Fibroblast of gingiva (primary cell): ENCODE measurements at places on chromosomes 5 and 9.
A peak's percentile ranks its signal among the peaks of the same experiment; 100 is the strongest.

DNA sequence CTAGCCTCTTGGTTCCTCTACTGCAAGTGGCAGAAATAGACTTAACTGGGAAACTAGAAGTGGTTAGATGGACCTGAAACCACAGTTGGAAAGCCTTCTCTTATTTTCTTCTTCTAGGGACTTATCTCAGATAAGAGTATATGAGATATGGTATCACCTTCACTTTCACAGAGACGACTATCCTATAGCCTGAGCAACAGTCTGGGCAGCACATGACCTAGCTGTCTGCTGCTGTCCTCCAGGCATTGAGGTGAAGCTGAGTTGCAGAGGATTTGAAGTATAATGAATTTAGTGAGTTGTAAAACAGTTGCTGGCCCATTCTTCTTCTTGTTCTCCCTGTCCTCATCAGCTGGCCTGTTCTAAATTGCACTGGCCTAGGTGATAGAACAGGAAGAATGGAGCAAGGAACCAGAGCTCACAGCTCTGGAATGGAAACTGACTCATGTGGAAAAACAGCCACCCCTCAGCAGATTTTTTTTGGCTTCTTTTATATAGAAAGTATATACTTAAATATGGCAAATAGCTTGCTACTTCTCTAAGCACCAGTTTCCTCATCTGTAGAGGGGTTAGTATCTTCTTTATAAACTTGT, 27.8 kb downstream of the RECK start:
- peak; percentile 3 for DNase-seq

- DNase-seq = no peak
These were observed at the start of gene BSPRY for GRCh38 chr9:113349445-113350094. TSS of gene BSPRY (plus strand) at chr9:113349541. CDS start at chr9:113349580, 39 bp downstream.

- DNase-seq = no peak
These were observed 78.5 kb downstream of the AP3B1 start for GRCh38 chr5:78215972-78216371.

DNA sequence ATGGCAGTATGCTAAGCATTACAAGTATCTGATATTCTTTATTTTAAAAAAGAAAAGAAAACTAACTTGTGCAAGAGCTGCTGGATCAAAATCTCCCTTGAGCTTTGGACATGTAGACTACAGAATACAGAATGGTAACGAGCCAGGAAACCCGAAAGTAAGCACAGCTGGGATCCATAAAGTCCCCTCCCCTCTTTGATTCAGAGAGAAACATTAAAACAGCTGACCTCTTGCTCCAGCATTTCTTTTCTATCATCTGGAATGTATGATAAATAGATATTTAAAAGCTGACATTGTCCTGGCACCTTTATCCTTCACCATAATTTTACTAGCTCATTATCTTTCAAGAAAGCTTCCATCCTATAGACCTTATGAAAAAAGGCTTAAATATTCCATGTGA, 28.2 kb upstream of the LPAR1 start:
- DNase-seq = peak; percentile 85

- peak; percentile 74 for DNase-seq
These were observed 165.1 kb downstream of the PAPPA start for GRCh38 chr9:116318468-116319374.

GRCh38 chr9:87346061-87346665, 151.5 kb upstream of the DAPK1 start:
- no peak for DNase-seq

DNA sequence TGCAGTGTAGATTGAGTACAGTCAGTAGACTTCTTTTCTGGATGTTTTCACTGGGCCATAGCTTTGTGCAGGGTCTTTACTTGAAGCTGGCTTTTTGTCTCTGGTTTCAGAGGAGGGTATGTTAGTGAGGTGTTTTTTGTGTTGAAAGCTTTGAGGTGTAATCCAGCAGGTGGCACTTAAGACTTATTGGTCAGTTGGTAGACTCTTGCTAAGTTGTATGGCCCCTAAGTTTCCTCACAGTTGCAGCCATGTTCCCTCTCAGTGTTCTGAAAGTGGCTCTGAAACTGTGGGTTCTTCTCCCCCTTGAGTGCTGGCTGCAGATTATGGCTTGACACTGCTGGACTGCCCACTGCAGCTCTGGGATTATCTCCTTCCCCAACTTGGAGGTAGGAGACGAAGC, 55.7 kb upstream of the SLC44A1 start:
- DNase-seq = no peak

DNA sequence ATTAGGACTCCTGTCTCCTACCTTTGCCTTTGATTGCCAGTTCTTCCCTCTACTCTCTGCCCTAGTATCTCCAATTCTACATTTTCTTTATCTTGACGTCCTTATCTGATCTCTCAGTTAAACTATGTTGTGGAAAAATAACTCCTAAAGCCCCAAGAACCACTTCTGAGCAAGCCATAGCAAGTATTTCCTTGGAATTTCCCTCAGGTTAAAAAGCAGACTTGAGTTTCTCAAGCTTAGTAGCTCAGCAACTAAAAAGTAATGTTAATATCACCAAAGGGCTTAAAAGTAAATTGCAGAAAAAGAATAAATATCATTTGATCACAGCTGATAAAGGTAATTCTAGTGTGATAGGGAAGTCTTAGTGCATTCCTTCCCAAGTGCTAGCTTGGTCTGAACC, 13.2 kb upstream of the HSPB3 start:
- DNase-seq = no peak
